ENCODE measurements at places on chromosomes 7 and 10.

- peak; percentile 67 for DNase-seq
Observed at GRCh38 chr10:30812018-30812851, 182.7 kb upstream of the LYZL2 start.

GRCh38 chr7:15504351-15504750, 57.5 kb downstream of the AGMO start:
- DNase-seq, result no peak

DNA sequence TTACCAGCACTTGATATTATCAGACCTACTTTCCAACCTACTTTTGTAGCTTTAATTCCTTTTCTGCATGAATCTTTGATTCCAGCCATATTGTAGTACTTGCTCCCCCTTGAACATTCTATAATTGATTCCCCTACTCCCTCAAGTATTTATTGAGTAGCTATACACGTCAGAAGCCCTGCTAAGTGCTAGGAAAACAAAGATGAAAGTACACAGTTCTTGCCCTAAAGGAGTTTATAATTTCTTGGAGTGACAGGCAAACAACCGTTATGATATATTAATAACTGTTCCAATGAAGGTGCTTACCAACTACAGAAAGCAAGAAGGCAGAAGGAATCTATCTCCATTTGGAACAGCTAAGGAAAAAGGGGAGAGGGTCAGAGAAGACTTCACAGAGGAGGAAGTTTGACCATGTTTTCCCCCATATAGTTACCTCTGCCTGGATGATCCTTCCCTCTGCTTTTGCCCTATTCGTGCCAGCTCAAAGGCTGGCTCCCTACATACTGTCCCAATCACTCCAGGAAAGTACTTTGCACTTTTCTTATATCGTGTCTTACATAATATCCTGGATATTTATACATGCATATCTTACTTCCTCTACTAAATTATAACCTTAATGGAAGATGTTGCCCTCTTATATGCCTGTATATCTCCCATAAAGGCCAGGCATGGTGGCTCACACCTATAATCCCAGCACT, 54.7 kb downstream of the SCD start:
- no peak for DNase-seq

- no peak for DNase-seq
Observed at GRCh38 chr10:943334-944033, 12.0 kb upstream of the LARP4B start.

DNA sequence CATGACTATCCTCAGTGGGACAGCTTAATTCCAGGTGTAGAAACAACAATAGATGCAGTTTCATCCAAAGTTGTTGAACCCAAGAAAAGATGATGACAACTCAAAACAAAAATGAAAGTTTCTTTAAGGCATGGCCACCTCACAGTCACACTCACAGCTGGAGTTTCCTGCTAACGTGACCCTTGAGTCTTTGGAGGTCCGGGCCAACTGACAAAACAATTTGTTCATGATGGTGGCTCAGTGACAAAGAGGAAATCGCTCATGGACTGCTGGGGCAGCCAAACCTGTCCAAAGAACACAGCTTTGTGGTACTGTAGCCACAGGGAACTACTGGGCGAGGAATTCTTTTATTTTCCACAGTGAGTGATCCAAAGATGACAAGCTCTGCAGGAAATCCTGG, 96.0 kb upstream of the JCAD start:
- no peak for DNase-seq

DNA sequence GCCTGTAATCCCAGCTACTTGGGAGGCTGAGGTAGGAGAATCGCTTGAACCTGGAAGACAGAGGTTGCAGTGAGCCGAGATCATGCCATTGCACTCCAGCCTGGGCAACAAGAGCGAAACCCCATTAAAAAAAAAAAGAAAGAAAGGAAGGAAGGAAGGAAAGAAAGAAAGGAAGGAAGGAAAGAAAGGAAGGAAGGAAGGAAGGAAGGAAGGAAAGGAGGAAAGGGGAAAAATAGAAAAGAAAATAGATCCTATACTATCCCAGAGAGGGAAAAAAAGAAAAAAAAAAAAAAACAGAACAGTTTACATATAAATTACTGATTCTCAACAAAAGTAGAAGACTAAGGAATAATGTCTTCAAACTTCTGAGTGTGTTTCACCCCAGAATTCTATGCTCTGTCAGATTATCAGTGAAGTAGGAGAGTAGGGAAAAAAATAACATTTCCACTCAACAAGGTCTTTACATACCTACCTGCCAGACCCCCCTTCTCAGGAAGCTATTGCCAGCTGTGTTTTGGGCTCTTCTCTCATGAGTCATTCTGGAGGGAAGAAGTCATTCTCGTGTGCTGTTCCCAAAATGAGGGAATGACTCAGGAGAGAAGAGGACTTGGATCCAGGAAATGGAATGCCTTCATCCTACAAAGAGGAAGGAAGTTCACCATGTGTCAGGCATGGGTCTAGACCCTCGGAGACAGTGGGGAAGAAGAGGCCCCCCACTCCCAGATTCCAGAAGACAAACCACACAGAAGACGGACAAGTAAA, 20.9 kb downstream of the RGS10 start:
- peak; percentile 83 for DNase-seq

DNA sequence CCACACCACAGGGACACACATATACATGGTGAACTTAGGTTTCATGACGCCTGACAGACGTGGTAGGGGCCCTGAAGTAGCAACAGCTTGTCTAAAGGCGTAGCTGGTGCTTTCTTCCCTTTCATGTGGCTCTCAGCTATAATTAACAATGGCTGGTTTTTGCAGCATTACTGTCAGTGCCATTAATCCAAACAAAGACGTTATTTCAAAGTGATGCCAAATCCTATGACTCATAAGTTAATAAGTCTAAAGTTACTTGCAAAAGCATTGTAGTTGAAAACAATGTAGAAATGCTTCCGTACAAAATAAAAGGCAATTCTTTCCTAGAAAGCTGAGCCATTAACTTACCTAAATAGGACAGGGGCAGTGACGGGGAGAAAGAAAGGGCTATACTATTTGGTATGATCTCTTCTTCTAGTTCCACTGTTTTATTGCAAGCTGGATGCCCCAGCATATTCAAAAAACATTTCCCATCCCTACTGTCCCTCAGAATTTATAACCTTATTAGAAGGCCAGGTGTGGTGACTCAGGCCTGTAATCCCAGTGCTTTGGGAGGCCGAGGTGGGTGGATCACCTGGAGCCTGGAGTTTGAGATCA, 105.4 kb downstream of the ODAD2 start:
- no peak for DNase-seq

DNA sequence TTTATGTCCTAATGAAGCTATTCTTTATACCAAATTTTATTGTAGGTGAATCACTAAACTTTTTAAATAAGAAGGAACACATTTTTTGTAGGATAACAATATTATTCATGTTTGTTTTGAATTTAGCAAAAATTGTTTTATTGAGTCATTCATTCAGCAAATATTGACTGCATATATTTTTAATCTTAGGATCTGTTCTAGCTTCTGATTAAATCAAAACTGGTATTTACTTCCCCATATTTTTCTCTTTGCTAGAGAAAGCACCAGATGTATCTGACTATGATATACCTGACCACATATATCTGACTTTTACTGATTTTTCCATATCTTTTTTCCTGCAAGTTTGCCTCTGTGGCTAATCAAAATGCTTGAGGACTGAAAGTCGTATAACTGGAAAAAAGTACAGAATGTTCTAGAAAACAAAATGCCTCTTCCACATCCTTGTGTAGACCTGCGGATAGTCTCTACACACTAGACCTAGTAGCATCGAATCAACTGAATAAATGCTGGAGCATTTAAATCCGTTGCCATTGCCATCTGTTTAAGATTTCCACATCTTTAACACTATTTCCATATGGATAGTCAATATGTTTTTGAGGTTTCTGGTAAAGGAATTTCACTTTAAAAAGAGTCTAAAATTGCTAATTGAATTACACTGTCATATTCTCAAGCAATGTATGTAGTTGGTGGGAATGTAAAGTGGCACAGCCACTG, 594.7 kb downstream of the KCNMA1 start:
- no peak for DNase-seq

GRCh38 chr10:33805831-33806230, 471.4 kb upstream of the NRP1 start:
- no peak for DNase-seq

GRCh38 chr10:79129361-79129997, 60.7 kb downstream of the ZMIZ1 start:
- DNase-seq, result no peak

DNA sequence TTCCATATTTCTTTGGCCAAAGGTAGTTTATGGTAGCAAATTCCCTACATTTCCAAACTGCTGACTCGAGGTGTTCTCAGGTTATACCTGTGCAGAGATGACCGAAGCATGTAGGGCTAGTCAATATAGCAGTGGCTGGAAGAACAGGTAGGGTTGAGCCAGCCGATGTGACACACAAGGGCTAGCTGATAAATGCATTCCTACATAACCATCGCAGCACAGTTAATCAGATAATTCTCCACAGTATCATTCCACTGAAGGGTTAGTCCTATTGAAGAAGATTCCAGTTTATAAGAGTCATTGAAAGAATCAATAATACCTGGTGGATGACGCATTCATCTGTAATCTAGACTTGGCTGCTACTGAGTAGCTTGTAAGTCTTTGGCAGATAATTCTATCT, 220.0 kb downstream of the KIF20B start:
- no peak for DNase-seq

GRCh38 chr7:142836426-142836825, 18.4 kb upstream of the EPHB6 start:
- no peak for DNase-seq

DNA sequence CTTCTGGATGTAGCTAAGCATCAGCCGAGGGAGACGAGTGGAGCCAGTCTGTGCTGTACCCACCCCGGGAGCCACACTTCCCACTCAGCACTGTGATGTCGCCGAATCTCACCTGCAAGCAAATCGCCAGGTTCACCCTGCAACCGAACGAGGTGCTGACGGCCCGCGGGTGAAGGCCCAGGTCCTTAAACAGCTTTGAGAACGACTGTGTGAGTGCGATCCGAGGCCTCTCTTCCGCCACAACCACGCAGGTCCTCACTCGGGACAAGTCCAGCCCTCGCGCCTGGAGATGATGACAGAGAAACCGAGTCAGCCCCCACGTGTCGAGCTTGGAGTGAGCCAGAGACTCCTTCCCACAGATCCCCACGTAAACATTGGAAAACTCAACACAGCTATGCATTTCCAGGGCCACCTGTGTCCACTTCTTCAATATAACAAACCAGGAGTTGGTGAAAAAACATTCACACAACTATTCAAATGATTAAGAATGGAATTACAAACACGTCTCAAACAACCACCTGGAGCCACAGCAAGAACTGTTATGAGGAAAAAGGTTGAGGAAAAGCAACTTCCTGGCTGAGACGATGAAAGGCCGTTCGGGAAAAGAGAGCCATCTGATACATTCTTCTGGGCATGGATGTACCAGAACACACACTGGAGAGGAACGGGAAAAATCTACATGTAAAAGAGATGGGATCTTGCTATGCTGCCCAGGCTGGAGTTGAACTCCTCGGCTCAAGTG, 191.8 kb downstream of the ZMYND11 start:
- DNase-seq, result no peak

GRCh38 chr7:39589323-39590111, 23.3 kb downstream of the YAE1 start:
- DNase-seq, result peak; percentile 50
